NCI-H1092 (cell line): ENCODE measurements at places on chromosomes 1 and 21.

- peak; percentile 2 for DNase-seq
These were observed 5.7 kb upstream of the KCNE1 start for GRCh38 chr21:34517491-34518245.

DNA sequence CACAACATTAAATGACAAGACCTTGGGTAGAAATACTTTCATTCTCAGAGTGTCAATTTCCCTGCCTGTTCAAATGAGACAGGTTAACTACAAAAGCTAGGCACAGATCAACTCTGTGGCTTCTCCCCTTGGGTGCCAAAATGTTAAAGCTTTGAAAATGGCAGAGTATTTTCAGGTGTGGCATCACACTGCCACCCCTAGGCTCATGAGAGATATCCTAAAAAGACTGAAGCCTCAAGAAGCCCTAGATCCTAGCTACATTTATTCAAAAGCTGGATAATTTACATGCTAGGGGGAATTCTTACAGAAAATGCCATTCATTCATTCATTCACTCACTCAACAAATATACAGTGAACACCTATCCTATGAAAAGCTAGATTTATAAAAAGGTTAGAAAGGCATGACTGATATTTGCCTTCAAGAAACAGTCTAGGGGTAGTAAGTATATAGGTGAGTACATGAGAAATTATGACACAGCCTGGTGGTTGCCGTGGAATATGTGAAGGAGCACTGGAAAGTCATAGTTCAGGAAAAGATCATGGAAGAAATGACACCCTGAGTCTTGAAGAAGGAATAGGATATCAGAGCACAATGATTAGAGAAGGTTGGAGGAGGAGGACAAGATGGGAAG lies 15.9 kb upstream of the RAB4A start:
- DNase-seq, result peak; percentile 9

GRCh38 chr1:94384485-94385265 lies 33.5 kb upstream of the ABCD3 start:
- no peak for DNase-seq

- no peak for DNase-seq
These were observed 8.9 kb downstream of the SETSIP start for GRCh38 chr1:92066321-92066720.

GRCh38 chr21:17976139-17976538 lies 157.0 kb upstream of the C21orf91 start:
- DNase-seq, result no peak

DNA sequence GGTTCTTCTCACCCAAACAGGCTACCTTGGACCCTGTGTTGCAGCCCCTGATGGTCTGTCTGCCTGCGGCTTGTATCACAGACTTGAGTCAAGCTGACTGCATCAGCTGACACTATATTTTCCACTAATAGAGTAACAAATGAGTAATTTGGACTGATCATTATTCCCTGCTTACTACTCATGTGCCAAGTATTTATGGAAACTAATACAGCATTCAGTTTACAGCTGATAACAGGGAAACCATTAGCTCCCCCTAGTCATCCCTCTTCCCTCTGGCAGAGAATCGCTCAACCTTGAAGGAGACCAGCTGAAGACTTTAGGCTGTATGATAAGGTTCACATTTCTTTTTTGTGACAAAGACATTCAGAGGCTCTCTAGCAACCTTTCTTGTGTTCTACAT lies 116.6 kb upstream of the SYT6 start:
- no peak for DNase-seq

- DNase-seq, result no peak
These were observed 29.3 kb upstream of the SRSF10 start for GRCh38 chr1:24009406-24009805.

- no peak for DNase-seq
These were observed 8.0 kb upstream of the CCDC190 start for GRCh38 chr1:162868972-162869371.

DNA sequence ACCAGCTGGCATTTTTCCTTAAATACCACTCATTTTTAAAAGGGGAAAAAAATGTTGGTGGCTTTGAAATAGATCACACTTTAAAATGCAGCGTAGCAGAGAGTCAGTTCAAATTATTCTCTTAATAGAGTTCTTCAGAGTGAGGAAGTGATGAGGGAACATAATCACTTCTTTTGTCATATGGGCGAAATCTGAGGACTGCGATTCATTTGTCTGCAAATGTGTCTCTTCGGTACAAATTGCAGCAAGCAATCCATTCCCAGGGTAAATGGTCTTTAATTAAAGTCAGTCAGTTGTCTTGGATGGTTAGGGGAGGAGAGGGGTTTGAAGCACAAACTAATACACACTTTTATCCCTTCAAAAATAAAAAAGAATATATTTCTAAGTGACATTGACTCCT lies 86.0 kb upstream of the SELENON start:
- DNase-seq, result no peak

DNA sequence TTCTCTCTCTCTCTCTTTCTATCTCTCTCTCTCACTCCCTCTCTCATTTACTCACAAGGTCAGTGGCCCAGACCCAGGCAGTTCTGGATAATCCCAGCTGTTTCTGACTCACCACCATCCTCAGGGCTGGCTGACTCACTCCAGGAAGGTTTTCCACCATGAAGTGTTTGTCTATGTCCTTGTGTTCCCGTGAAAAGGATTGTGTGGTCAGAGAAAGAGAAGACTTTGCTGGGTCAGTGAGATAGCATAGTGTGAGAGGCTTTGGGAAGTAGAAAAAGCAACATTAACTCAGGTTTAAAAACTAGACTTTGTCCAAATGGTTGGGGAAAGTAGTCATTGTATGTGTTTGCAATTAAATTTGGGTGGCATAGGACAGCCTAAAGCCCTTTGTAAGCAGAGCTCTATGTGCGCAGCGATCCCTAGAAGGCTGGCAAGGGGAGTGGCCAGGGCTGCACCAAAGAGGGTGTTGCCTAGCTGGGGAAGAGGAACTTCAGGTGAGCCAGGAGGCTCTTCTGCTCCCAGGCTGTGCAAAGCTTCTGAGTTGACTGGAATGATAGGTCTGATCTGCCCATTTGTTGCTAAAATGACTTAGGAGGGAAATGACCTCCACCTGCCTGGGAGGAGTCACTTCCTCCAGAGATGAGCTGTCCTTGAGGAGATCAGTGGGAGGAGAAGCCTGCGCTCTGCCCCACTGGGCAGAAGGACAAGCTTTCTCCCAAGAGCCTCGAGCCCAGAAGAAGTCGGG lies 4.9 kb upstream of the CAPN2 start:
- peak; percentile 77 for DNase-seq

- DNase-seq, result peak; percentile 42
These were observed 406 bp downstream of the KIAA0040 start for GRCh38 chr1:175192111-175192629.

DNA sequence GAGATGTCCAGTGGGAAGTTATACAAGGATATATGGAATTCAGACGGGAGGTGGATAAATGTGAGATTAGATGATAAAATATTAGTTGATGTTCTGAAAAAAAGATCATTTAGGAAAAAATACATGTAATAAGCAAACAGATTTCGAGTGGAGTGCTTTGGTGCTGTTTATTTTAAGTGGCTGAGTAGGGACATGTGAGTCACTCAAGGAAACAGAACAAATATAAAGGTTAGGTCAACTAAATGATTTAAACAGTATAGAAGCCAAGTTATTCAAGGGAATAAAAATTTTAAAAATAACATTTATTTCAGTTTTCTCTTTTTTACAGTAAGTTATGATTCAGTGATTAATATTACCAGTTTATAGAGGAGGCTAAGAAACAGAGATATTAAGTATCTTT lies 1046.7 kb upstream of the B3GALT2 start:
- no peak for DNase-seq

DNA sequence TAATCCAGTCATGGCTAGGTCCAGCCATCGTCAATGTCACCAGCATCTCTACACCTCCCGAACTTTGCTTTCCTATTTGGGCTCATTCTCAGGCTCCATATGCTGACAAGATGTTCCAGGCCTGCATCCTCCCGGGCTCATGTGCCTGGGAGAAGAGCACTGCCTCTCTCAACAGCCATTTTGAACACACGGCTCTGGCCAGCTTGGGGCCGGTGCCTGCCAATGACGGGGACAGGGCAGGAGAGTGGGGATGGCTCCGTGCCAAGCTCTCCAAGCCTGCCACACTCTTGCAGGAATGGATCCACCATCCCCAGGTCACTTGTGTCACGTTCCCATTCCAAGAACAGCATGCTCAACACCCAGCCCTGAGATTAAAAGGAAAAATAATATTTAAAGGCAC lies 61.4 kb upstream of the PAX7 start:
- DNase-seq, result no peak

DNA sequence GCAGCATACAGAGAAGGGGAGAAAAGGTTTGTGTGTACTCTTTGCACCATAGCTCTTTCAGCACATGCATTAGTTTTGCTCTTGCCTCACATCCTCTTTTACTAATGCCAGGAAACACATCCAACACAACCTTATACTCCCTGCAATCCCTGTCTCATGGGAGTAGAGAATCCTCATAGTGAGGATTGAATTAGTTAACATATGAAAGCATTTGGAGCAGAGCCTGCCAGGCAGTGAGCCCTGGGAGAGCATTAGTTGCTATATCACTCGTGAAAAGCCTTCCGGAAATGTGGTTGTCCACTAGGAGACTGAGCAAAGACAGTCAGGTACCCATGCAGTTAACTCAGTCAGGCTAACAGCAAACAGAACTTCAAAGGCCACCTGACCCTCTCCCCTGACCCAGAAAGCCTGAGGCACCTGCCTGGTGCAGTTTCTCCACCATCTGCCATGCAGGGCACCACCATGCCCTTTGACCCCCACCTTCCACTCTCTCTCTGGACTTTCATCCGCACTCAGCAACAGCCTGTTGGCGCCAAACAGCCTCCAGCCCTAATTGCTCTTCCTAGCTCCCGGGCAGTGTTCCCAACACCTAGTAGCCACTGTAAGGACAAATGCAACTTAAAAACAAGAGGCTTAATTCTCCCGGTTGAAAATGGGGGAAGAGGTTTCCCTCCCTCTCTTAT lies 14.9 kb upstream of the AGT start:
- DNase-seq, result peak; percentile 83

GRCh38 chr1:200034761-200035396 lies 7.4 kb downstream of the NR5A2 start:
- DNase-seq, result no peak

DNA sequence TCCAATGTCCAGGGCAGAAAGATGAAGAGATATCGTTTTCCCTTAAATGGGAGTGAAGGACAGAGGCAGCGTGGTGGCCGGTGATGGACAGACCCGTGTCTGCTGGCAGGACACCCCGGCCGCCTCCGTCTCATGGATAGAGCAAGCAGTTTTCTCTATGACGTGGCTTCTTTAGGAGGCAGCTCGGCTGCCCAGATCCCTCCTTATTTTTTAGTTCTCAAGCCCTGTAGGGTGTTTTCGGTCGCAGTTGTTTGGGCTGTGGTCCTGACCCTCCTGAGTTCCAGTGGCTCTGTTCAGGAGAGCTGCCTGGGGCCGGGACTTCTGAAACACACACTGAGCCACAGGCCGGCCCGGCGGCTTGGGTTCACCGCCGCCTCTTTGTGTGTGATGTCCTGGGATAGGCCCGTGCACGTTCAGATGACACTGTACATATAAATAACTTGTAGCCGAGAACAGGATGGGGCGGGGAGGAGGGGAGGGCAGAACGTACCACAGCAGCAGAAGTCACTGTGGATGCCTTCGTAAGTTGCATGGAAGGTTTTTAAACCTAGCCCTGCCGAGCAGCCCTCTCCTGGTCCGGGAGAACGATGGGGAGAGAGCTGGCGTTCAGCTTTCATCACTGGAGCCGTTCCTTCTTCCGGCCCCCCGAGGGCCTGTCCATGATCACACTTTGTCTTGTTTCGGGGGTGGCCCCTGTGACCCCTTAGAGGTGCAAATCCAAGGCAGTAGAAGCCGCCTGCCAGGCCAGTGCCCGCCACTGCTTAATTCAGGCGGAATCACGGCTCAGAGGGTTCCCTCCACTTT lies 65.2 kb downstream of the SIK1 start:
- no peak for DNase-seq

GRCh38 chr1:180251526-180252305 lies 21.7 kb downstream of the LHX4 start:
- DNase-seq, result no peak

DNA sequence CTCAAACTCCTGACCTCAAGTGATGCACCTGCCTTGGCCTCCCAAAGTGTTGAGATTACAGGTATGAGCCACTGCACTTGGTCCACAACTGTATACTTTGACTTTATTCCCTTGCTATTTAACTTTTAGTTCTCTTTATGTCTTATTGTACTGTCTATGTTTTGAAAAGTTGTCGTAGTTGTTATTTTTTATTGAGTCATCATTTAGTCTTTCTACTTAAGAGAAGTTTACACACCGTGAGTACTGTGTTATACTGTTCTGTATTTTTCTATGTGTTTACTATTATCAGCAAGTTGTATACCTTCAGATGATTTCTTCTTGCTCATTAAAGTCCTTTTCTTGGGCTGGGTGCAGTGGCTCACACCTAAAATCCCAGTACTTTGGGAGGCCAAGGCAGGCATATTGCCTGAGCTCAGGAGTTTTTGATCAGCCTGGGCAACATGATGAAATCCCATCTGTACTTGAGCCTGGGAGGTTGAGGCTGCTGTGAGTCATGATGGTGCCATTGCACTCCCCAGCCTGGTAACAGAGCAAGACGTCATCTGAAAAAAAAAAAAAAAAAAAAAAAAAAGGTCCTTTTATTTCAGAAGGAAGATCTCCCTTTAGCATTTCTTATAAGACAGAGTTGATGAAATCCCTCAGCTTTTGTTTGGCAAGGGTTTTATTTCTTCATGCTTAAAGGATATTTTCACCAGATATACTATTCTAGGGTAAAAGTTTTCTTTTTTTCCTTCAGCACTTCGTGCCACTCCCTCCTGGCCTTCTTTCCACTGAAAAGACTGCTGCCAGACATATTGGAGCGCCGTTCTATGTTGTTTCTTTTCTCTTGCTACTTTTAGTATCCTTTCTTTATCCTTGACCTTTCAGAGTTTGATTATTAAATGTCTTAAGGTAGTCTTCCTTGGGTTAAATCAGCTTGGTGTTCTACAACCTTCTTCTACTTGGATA lies 47.6 kb downstream of the TNFSF18 start:
- no peak for DNase-seq

- DNase-seq, result no peak
These were observed 135.4 kb upstream of the BACE2 start for GRCh38 chr21:41032541-41032940.

- DNase-seq, result no peak
These were observed 31.0 kb downstream of the FBXO42 start for GRCh38 chr1:16321176-16321867.

- peak; percentile 62 for DNase-seq
These were observed 43.7 kb downstream of the KIF21B start for GRCh38 chr1:200979574-200980451.

- no peak for DNase-seq
These were observed 125.4 kb downstream of the FOXD2 start for GRCh38 chr1:47563201-47563600.

- no peak for DNase-seq
These were observed 64.0 kb upstream of the PLXNA2 start for GRCh38 chr1:208308221-208308620.

DNA sequence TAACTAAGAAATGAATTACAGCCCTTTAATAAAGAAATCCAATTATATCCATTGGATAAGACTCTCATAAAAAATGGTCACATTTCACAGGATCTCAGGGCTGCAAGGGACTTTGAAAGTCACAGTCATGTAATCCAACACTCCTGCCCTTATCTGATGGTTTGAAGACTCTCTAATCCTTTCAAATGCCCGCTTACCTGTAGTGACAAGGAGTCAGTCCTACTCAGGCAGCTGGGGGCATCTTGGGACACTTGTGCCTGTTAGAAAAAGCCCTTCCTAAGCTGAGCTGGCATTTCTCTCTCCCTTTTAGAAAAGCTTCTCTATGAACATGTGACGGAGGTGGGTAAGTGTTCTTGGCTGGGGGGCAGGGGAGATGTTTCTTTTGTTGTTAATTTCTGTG lies 11.0 kb upstream of the ZNF691 start:
- DNase-seq, result no peak

- DNase-seq, result no peak
These were observed 97.7 kb downstream of the VPS13D start for GRCh38 chr1:12327566-12327965.

GRCh38 chr1:25948641-25949040 lies 42.4 kb upstream of the STMN1 start:
- DNase-seq, result no peak
